ENCODE measurements at places on chromosomes 16 and 17.

DNA sequence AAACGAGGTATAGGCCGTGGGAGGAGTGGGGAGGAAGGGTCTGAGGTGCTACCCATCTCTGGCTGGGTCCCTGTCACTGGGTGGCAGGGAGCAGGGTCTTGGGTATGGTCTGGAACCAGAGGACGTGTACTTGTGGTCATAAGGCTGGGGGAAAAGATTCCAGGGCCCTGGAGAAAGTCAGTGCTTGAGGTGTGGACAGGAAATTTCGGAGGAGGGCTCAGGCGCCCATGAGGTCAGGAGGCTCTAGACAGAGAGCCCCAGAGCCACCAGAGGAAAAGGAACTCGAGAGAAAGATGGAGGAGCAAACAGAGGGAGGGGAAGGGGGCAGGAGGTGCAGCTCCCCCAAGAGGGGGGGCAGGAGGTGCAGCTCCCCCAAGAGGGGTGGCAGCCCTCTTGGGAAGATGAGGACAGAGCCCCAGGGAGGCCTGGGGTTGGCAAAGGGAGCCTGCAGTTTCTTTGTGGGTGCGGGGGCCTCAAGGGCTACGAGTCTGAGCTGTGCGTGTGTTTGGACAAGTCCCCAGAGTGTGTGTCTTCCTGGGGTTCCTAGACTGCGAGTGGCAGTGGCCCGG, 683 bp upstream of the SLC7A6 start:
- no peak for DNase-seq

DNA sequence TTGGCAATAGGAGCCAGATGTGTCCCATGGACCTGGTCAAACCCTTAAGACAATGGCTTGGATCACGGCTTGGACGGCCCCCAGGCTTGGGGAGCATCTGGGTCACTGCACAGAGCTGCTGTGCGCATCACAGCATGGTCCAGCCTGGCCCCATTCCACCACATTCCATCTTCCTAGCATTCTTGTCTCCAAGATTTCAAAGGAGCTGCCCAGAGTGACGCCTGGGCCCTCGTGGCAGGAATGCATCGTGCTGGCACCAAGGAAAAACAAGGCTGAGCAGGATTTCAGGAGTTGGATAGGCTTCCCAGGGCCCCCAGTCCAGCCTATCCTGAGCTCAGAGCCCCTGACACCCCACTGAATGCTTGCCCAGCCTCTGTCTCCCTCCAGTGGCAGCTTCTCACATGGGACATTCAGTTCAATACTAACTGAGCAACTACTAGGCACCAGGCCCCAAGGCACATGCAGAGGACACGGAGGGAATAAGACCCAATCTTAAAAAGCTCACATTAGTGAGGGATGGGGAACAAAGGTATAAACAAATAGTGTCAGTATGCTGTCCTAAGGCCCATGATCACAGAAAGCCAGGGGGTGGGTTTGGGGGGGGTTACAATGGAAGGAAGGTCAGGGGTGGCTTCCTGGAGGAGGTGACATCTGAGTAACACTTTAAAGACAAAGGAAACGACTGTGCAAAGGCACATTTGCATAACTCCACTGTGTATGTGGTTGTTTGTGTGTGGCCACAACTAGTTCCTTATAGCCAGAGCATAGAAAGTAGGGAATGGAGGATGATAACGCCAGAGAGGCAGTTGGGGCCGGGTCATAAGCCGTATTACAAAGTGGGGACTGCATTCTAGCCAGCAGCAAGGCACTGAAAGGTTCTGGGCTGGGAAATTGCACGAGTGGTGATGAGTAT, 34.1 kb downstream of the TK2 start:
- no peak for DNase-seq

- no peak for DNase-seq
Measured at GRCh38 chr17:6255322-6255721, 179.6 kb downstream of the AIPL1 start.

GRCh38 chr16:66189951-66190350, 176.5 kb upstream of the CDH5 start:
- no peak for DNase-seq

DNA sequence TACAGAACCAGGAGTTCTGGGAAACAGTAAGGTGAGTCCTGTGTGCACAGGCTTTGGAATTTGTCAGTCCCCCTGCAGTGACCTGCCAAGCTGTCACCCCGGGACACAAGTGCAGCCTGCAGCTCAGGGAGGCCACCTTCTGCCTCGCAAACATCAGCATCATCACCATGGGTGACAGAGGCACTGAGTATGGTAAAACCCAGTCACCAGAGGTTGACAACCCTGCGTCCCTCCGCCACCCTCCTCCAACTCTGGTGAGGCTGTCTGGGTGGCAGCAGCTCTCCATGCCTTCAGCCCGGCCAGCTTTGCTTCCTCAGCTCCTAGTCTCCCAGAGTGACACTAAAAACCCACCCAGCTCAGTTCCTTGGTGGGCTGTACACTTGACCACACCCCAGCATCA, 221.0 kb downstream of the CPPED1 start:
- no peak for DNase-seq

DNA sequence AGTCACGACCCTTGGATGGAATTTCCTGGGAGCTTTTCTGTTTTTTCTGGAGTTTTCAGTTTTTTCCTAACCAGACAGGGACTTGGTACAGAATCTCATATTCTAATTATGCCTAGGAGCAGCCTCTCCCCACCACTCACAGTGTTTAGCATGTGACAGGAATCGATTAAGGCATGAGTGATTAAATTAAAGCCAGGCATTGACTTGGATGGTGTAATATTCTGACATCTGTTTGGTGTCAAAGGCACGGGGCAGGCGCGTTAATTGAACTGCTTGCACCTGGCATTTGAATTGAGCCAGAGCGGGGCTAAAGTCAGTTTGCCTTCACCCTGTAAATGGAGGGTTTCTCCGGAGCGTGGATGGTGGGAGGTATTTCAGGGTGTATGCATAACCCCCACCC, 11.9 kb downstream of the MAPT start:
- DNase-seq, result no peak

DNA sequence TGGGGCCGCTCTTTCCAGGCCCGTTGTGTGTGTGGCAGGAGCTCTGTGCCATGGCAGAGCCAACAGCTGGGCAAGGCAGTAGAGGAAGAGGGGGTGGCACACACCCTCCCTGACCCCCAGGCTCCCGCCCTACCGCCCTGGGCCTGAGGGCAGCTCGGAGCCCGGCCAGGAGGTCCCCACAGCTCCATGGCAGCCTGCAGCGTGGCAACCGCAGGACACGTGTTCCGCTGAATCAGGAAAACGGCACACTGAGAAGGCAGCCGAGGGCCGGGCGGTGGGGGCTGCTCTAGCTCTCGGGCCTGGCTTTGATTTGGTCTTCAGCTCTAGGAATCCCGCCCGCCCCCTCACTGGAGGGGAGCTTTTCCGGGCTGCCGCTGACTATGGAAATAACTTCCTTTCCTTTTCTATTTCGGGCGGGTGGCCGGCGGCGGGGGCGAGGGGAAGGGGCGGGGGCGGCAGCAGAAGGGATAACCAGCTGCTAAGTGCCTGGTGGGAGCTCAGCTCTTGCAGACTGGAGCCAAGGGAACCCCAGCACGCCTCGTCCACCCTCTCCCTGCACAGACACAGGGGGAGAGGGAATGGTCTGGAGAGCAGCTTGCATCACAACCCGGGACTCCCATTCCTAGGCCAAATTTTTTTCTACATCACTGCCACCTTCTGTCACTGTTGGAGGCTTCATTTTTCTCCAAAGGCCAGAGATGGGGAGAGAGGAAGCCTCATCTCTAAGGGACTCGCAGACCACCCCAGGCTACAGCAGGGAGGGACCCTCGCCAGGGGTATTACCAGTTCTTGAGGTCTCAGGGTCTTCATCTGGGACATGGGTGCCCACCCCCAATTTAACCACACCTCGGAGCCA, 24.8 kb upstream of the MRPS23 start:
- peak; percentile 89 for DNase-seq

DNA sequence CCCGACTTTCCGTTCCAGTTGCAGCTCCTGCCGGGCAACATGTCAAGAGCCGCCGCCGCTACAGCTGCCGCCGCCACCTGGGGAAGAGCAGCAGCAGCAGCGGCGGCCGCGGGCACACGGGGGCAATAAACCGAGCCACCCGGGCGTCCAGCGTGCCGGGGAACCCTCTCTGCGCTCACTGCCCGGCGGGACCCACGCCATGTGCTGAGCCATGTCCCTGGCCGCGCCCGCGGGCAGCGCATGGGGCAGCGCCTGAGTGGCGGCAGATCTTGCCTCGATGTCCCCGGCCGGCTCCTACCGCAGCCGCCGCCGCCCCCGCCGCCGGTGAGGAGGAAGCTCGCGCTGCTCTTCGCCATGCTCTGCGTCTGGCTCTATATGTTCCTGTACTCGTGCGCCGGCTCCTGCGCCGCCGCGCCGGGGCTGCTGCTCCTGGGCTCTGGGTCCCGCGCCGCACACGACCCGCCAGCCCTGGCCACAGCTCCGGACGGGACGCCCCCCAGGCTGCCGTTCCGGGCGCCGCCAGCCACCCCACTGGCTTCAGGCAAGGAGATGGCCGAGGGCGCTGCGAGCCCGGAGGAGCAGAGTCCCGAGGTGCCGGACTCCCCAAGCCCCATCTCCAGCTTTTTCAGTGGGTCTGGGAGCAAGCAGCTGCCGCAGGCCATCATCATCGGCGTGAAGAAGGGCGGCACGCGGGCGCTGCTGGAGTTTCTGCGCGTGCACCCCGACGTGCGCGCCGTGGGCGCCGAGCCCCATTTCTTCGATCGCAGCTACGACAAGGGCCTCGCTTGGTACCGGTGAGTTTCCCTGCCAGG, 604 bp downstream of the HS3ST3B1 start:
- DNase-seq, result no peak

GRCh38 chr17:83185023-83186002, 105.9 kb downstream of the METRNL start:
- no peak for DNase-seq

Data from brain pericyte (primary cell).